ENCODE measurements at places on chromosomes 3 and 15.
A peak's percentile ranks its signal among the peaks of the same experiment; 100 is the strongest.

DNA sequence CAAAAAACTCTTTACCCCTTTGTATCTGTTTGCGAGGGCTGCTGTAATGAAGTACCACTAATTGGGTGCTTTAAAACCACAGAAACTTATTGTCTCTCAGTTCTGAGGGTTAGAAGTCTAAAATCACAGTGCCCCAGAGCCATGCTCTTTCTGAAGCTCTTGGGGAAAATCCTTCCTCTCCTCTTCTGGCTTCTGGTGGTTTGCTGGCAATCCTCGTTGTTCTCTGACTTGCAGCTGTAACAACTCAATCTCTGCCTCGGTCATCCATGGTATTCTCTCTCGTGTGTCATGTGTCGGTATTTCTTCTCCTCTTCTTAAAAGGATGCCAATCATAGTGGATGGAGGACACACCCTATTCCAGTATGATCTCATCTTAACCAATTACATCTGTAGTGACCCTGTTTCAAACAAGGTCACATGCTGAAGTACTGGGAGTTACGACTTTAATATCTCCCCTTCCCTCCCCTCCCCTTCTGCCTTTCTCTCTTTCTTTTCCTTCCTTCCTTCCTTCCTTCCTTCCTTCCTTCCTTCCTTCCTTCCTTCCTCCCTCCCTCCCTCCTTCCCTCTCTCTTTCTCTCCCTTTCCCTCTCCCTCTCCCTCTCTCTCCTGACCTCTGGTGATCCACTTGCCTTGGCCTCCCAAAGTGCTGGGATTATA, 6.5 kb upstream of the ARL8B start:
- H3K4me3 ChIP-seq: no peak overlapping the region
- H3K4me1 ChIP-seq: no peaks in the 10 kb centered on the region
- no peak for DNase-seq
- no peak overlapping the region for H3K27ac ChIP-seq

GRCh38 chr15:93801206-93801605, 430.2 kb upstream of the MCTP2 start:
- no peaks in the 10 kb centered on the region for H3K36me3 ChIP-seq
- DNase-seq: no peak
- H3K27me3 ChIP-seq: no peaks in the 10 kb centered on the region
- peaks cover 18% of the 10 kb centered on the region for H3K4me1 ChIP-seq
- H3K4me3 ChIP-seq: no peak overlapping the region
- H3K27ac ChIP-seq: no peak overlapping the region

GRCh38 chr3:42119561-42120355, 28.6 kb downstream of the TRAK1 start:
- H3K4me3 ChIP-seq: no peak overlapping the region
- no peaks in the 10 kb centered on the region for H3K27me3 ChIP-seq
- no peak for DNase-seq
- H3K36me3 ChIP-seq: peaks cover 4% of the 10 kb centered on the region
- H3K27ac ChIP-seq: no peak overlapping the region

DNA sequence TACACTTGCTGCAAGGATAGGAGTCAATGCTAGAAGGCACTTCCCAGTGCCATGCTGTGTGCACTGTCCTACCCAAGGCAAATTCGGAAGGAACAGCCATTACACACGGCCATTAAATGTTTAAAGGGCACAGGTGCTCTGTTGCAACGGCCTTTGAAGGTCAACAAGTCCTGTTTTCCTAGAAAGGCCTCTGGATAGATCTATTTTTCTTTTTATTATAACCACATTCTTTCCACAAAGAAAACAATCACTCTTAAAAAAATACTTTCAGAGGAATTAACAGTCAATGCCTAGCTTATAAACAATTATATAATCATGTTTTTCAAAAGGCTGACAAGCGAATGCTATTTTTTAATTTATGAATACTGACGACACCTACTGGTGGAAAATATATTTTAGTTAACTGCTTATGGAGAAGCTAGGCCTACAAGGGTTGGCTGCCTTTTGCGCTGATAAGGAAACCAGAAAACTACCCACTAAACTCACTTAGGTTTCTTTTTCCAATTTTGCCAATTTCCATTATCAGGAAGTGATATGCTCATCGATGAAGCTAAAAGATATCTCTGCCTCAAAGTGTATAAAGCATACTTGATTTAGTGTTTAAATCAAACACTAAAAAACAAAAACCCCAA, 2.4 kb downstream of the ARHGEF3 start:
- peaks cover 32% of the 10 kb centered on the region for H3K4me1 ChIP-seq
- no peak for DNase-seq
- H3K27me3 ChIP-seq: peaks cover 30% of the 10 kb centered on the region
- H3K36me3 ChIP-seq: no peaks in the 10 kb centered on the region
- H3K4me3 ChIP-seq: peak overlapping the region; percentile 56
- H3K27ac ChIP-seq: no peak overlapping the region

GRCh38 chr3:11335056-11335608, 62.9 kb downstream of the ATG7 start:
- DNase-seq: peak; percentile 18
- H3K4me1 ChIP-seq: no peaks in the 10 kb centered on the region

DNA sequence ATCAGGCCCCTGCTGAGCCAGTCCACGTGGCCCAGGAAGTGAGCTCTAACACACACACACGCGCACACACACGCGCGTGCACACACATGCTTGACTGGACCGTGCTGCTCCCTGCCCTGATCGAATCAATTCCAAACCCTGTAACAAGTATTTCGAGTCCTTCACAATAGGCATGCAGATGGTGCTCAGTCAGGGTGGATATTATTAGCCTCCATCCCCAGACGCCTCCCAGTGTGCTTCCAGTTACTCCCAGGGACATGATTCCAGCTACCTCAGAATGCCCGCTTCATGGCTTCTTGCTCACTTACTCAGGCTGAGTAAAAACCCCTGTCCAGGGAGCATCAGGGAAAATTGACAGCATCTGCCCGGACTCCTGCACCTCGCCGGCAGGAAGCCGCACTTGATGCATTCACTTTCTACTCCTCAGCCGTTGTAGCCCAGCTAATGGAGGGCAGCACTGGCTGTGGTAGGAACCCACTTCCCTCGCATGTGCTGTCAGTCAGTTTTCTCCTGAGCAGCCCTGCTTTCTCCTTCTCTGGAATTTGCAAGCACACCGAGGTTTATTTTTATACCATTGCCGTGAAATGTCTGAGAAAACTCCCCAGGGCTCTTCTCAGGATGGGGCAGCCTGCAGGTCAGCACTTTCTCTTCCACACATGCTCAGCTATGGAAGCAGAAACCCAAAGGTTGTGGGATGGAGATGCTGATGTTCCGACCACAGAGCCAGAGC, 126.1 kb upstream of the ABHD17C start:
- H3K27me3 ChIP-seq: no peaks in the 10 kb centered on the region
- H3K4me3 ChIP-seq: no peak overlapping the region
- peaks cover 8% of the 10 kb centered on the region for H3K4me1 ChIP-seq
- H3K36me3 ChIP-seq: peaks cover 15% of the 10 kb centered on the region
- peak overlapping the region; percentile 54 for H3K27ac ChIP-seq
- no peak for DNase-seq

DNA sequence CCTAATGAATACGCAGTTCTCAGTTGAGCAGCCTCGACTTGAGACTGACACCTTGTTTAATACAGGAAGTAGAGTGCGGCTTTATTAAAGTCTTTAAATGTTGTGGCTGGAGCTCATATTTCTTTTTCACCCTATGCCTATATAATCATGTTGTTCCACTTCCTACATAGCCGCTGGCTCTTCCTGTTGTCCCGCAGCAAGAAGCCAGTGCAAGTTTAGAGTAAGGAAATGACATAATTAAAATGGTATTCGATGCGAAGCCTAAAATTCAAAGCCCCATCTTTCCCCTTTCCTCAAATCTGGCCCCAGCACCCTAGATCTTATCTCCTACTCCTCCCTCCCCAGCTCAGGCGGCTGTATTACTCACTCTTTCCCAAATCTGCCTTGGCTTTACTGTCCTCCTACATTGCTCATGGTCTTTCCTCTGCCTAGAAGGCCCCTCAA, 7.5 kb upstream of the PHLDB2 start:
- H3K36me3 ChIP-seq: no peaks in the 10 kb centered on the region
- no peak for DNase-seq
- H3K27ac ChIP-seq: peak overlapping the region; percentile 35
- no peak overlapping the region for H3K4me3 ChIP-seq
- H3K27me3 ChIP-seq: no peaks in the 10 kb centered on the region
- H3K4me1 ChIP-seq: peaks cover 15% of the 10 kb centered on the region

DNA sequence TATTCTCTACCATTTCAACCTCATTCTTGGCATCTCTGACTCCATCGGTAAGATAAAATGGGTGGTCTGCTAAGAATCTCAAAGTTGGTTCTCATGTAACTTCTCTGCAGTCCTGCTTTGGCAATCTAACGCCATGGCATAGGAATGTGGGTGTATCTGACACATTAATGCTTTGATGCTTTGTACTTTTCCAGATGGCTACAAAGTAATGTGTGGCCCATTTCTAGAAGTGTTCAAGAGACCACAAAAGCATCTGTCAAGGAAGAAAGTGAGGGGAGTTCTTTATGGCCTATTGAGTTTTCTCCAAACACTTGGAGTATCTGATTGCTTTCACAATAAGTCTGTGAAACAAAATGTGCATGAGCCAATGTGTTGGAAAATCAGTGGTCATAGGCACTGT, 339.9 kb upstream of the TGFBR2 start:
- peaks cover 7% of the 10 kb centered on the region for H3K36me3 ChIP-seq
- H3K27me3 ChIP-seq: no peaks in the 10 kb centered on the region
- H3K4me1 ChIP-seq: peaks cover 5% of the 10 kb centered on the region

DNA sequence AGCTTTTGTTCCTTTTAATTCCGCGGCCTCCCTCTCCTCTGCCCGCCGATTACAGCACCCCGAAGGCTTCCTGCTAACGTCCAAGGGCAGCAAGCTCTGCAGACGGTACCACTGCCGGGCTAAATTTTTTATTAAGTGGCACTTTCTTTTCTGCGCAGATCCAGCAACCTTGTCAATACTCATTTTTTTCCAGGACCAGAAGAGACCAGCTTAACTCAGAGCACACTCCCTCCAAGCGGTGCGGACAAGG, 542 bp upstream of the MEIS2 start:
- H3K27me3 ChIP-seq: peaks cover 95% of the 10 kb centered on the region
- DNase-seq: no peak
- peaks cover 8% of the 10 kb centered on the region for H3K36me3 ChIP-seq

DNA sequence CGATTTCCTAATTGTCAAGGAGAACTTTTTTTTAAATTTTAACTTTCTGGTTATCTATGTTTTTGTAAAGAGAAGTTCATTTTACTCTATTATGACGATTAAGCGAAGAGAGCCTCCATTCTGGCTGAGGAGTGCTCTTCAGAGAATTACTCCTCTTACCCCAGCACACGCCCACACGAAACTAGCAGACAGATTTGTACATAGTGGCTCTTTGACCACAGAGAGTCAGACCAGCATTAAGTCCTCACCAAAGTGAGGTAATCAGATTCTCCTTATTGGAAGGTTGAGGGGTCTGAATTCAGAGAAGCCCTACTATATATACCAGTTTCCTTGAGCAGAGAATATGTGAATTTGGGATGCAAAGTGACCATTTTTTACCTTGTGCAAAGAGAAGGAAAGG, 204.8 kb upstream of the TSC22D2 start:
- no peaks in the 10 kb centered on the region for H3K36me3 ChIP-seq
- DNase-seq: no peak
- H3K27me3 ChIP-seq: no peaks in the 10 kb centered on the region
- H3K4me1 ChIP-seq: peaks cover 10% of the 10 kb centered on the region
- H3K27ac ChIP-seq: no peak overlapping the region

DNA sequence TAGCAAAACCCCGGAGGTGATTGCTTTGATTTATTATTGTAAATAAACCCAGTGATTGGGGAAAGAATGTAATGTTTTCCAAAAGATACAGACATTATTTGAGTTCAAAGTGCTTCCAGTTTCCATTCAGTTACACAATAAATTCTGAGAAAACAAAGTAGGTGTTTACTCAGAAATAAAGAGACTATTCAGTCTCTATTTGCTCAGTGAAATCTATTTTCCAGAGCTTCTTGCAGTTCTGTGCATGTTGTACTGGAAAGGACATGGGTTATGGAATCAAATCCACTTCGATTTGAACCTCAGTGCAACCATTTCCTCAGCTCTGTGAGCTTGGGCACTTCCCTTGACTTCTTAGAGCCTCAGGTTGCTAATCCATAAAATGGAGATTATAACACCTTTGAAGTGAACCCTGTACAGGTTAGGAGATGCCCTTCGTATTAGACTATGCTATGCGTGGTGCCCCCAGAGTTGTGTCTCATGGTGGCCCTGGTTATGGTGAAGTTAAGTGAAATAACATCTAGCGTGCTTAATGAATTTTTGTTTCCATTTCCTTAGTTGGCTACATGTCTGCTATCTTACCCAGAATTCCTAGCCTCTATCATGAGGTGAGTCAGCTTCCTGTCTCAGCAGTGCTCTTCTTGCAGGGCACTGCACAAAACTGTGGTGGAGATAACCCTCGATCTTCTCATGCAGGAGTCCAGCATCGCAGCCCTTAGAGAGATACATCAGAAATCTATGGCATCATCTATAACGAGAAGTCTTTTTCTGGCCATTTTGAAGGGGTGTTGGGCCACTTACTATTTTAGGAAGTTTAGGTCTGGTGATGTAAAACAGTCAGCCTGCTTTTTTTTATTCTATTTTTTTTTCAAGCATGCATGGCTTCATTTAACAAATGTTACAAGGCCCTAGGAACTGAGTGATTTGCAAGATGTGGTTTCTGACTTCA, 97.7 kb downstream of the RPL39L start:
- no peaks in the 10 kb centered on the region for H3K4me1 ChIP-seq
- peaks cover 28% of the 10 kb centered on the region for H3K36me3 ChIP-seq
- DNase-seq: no peak
- H3K27ac ChIP-seq: no peak overlapping the region
- no peaks in the 10 kb centered on the region for H3K27me3 ChIP-seq

DNA sequence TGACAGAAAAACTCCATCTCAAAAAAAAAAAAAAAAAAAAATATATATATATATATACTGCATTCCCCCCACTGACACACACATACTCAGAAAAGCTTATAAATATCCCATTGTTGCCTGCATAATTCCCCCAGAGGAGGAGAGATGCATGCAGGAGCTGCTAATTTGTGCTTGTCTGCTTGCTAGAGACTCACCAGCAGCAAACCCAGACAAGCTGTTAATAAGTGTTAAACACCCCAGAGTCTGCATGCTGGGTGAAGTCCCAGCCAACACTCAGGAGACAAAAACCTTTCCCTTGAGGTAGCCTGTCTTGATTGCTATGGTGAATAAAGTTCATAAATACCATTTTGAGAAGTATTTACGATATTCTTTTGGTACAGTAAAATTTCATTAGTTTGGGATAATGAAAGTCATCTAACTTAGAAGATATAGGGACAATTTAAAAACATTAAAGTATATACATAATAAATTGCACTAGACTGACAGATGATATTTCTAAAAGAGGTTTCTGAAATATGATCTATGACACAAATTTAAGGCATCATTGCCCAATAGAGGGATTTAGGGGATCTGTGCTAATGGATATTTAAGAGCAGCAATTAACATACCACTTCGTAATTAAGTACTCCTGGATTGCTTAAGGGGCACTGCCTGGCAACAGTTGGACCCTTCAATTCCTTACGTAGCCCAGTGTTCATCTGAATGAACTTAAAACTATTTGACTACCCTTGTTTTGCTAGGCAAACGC, 400.0 kb upstream of the C2CD4B start:
- no peak for DNase-seq
- H3K27ac ChIP-seq: no peak overlapping the region
- no peak overlapping the region for H3K4me3 ChIP-seq

All from neural crest cell (in vitro differentiated cells).